Smooth muscle cell of the coronary artery (primary cell): ENCODE measurements at places on chromosomes 7 and 10. TPM values are rescaled to one million over a fixed set of nuclear protein-coding genes. Genes with fewer than 3 reads are reported as not detected.

Gene NUTM2E
- total RNA-seq = under 0.01 TPM in 1 of 2 replicates, not detected in the other

Gene ICA1
- total RNA-seq = 0.23 and 0.38 TPM in 2 replicates

Gene SLC13A1
- total RNA-seq = not detected in 2 replicates

Gene EIF5AL1
- 0.35 and 0.38 TPM in 2 replicates for total RNA-seq

Gene SORCS3
- total RNA-seq = not detected in 2 replicates

Gene EN2
- total RNA-seq = under 0.01 TPM in 1 of 2 replicates, not detected in the other

Gene C10orf67
- total RNA-seq = not detected in 2 replicates

Gene MKX
- total RNA-seq = 0.08 and 0.94 TPM in 2 replicates

Gene ARL5B
- total RNA-seq = 5.1 and 15.6 TPM in 2 replicates

Gene TUBB8
- total RNA-seq = not detected in 2 replicates

Gene ZNF273
- 2.6 and 3.0 TPM in 2 replicates for total RNA-seq

Gene GCK
- total RNA-seq = 0.60 and 1.6 TPM in 2 replicates

Gene SBDS
- total RNA-seq = 71.0 and 90.3 TPM in 2 replicates

Gene RAMP3
- not detected in 2 replicates for total RNA-seq

Gene KRIT1
- 23.4 and 27.9 TPM in 2 replicates for total RNA-seq

Gene FAM13C
- total RNA-seq = 1.6 and 2.8 TPM in 2 replicates

Gene INHBA
- 14.9 and 129 TPM in 2 replicates for total RNA-seq

Gene UNCX
- total RNA-seq = not detected in 2 replicates
